Posterior cingulate gyrus (tissue), 11 donors: ENCODE measurements at places on chromosomes 1 and 21.

DNA sequence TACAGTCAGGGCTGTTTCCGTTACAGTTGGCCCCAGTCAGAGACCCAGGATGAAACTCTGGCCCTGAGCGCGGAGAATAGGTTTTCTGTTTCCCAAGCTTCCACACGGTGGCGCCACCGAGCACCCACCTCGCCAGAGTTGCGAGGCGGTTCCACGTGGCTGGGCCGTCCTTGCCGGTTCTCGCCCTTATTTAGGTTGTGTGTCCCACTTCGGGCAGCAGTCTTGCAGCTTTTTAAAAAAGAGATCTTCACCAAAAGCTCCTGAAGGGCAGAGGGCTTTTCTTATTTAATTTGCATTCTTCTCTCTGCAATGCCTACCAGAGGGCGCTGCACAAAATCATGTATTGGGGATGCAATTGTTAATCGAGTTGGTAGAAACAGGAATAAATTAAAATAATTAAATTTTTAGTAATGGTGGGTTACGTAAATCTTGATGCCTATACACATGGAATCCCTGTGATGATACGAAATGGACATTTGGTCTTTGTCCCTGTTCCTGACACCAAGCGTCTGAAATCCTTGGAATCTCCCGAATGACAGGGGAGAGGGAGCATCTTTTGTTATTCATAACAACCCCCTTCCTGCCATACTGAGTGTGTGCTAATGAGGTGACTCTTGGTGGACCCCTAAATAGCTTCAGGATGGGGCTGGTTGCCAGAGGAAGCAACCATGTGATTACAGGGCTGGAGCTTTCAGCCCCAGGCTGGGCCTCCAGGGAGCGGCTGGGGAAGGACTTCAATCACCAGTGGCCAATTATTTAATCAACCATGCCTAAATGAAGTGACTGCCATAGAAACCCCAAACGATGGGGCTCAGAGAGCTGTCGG is 5.6 kb upstream of the S100A7 start:
- DNase-seq: no peak

- DNase-seq: no peak
Observed at GRCh38 chr1:192878249-192878648, 69.4 kb downstream of the RGS2 start.

GRCh38 chr1:200873116-200873670 is 412 bp downstream of the GPR25 start:
- DNase-seq: no peak

DNA sequence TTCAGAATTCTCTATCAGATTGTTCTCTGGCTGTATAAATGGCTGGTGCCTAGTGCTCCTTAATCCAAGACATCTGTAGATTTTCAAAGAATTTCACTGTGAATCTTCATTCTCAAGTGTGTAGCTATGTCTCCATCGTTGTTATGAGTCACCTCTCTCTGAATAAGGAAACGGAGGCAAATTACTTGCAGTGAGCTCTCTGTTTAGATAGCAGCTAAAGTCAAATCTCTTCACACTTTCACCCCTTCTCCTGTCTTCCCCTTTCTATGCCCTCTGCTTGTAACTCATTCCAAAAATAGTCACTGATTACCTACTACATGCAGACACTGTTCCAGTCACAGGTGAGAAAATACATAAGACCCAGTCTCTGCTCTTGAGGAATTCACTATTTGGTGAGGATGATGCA is 39.7 kb downstream of the CHML start:
- DNase-seq: no peak

DNA sequence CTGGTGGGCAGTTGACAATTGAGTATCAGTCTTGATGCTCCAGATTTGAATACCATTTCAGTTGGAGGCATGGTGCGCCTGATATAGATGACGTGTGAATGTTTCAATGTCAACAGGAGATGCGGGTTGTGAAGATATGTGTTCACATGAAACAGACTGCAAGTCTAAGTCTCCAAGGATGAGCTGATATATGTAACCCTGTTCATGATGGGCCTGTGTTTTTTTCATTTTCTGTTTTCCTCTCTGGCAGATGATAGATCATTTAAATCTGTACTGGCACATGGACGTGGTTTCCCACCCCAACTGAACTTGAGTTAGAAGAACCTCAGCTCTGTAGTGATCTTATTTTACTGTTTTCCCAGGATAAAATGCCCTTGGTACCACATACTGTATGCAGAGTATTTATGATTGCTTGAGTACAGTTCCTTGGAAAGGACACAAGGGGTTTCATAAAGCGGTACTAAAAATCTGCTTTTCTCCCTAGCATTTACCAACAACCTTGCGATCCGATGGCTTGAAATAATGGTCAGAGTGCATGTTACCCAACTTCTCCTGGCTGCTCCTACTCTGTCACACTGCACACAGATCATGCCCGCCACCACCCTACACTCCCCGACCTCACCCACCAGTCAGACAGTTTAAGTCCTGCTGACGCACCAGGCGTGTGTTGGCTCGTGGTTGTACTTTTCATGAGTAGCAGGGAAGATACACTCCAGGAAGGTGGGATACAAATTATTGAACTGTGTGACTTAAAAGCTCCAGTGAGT is 131.1 kb downstream of the NFIA start:
- no peak for DNase-seq
